ENCODE measurements at places on chromosomes 7 and 10.

DNA sequence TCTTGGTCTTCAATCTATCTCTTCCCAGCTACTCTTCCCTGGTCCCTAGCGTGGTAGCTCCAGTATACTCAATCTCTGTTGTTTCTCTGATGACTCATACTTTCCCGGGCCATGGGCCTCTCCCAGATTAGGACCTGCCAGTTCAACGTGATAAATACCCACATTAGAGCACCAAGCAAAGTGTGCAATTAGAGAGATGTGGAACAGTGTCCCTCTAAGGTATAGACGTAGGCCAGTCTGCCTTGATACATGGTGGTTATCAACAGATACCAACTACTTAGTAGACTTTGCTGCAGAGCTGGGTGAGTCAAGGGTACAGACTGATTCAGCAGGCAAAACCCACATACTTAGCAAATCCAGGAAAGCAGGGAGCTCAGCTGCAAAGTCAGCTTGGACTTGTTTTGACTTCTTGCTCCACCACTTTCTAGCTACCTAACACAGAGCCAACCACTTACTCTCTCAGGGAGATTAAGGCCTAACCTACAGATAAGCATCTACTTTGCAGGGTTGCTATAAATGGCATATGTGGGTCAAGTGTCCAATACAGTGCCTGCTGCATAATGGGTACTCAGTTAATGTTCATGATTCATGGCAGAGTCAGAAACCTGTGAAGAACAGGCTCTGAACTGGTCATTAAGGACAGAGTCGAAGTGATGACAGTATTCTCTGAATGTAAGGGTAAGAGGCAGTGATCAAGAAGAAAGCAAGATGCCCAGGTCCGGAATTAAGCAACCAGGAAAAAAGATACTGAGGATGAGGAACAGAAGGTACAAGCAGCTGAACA lies 176.1 kb downstream of the CHN2 start:
- no peak for DNase-seq

- DNase-seq: no peak
Observed at GRCh38 chr7:158519633-158520174, 67.9 kb downstream of the PTPRN2 start.

- DNase-seq: no peak
Observed at GRCh38 chr7:128071376-128071775, 40.1 kb upstream of the LRRC4 start.

DNA sequence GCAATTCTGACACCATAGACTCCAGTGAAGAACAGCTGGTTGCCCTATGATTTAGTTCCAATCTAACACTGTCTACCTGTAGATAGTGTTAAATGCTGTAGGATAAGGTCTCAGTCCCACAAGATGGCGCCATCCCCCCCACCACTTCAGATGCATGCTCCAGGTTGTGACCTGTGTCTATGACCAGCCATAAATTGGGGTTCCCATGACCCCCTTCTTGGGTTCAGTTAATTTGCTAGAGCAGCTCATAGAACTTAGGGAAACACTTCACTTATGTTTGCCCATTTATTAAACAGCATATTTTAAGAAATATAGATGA lies 13.1 kb downstream of the CCSER2 start:
- DNase-seq: no peak

DNA sequence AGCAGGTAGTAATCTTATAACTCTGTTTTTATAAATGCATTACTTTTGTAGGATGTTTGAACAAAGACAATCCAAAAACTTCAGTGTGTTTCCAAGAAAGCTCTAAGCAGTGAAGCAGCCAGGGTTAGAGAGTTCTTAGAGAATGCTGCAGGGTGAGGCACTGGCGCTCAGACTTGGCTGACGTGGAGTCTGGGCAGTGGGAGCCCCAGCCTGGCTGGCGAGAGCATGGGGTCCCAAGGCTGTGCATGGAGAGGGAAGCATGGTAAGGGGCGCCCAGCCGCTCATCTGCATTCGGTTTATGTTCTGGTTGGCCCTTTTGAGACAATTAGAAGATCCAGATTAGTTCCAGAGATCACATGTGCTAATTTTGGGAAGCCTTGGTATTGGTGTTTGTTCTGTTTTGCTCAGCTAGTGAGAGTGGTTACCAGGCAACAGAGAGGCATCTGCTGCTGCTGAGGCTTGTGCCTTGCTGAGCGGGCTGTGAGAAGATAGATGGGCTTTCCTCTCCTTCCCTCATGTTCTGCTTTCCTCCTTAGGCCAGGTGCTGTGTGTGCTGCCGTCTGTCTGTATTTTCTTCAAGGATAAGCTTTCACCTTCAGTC lies 10.3 kb downstream of the SUN1 start:
- DNase-seq: no peak

DNA sequence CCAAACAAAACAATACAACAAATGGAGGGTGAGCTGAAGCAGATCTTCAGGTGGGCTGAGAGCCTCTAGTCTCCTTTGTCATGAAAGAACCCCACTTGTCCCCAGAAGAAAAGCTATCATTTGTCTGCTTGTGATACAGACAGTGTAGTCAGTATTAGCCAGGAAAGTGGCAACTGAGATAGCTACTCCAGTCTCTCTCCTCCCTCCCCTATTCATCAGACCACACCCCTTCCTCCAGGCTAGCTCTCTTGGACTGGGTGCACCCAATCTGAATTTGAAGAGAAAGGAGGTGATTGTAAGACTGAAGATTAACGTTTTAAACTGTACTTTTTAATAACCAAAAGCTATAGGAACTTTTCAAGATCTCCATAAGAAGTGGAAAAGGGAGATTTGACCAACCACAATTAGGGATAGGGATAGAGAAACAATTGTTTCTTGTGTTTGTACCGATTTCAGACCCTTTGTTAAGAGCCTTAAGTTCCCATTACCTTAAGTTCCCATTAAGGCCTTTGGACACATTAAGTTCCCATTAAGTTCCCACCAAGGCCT lies 14.1 kb downstream of the BMPR1A start:
- DNase-seq: no peak

DNA sequence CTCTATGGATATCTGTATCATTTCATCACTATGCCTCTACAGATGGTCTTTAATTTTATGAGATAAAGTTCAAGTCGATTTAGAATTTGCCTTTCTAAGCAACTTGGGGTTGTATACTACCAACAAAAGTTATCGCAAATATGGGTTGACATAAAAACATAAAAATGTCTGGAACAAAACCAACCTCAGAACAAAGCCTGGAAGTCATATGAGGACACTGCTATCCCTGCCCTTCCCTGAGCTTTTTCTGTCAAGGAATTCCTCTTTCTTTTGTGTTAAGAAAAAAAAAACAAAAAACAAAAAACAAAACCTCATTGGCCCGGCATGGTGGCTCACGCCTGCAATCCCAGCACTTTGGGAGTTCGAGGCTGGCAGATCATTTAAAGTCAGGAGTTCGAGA lies 319.3 kb downstream of the CAMK1D start:
- DNase-seq: no peak

- DNase-seq: no peak
Observed at GRCh38 chr10:102398172-102399020, 2.9 kb downstream of the NFKB2 start.

Measured in CD4-positive, alpha-beta T cell treated with Interleukin-2 at 100 ng/mL for 4 hours (primary cell).